ENCODE measurements at places on chromosomes 4 and X.
A peak's percentile ranks its signal among the peaks of the same experiment; 100 is the strongest.

- DNase-seq = no peak
These were observed 64.7 kb downstream of the SLC7A11 start for GRCh38 chr4:138177278-138177968.

- DNase-seq = no peak
These were observed 21.7 kb upstream of the HEPH start for GRCh38 chrX:66142351-66142750.

DNA sequence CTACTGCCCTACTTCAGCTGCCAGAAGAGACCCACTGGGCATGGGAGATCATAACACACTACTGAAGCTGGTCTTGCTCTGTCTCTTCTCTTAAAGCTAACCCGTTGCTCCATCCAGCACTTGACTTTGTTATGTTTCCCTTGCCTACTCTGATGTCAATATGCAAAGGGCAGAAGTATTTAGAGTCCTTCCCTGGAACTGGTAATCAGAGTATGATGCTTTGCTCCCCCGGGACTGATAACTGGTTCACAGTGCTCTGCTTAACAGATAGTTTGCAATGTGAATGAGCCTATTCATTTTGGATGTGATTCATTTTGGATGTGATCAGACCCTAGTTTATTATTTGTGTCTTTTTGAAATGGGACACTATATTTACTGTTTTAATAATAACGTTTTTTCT lies 12.3 kb upstream of the UCP1 start:
- no peak for DNase-seq

- DNase-seq = no peak
These were observed 88.0 kb upstream of the SLITRK2 start for GRCh38 chrX:145729635-145730034.

DNA sequence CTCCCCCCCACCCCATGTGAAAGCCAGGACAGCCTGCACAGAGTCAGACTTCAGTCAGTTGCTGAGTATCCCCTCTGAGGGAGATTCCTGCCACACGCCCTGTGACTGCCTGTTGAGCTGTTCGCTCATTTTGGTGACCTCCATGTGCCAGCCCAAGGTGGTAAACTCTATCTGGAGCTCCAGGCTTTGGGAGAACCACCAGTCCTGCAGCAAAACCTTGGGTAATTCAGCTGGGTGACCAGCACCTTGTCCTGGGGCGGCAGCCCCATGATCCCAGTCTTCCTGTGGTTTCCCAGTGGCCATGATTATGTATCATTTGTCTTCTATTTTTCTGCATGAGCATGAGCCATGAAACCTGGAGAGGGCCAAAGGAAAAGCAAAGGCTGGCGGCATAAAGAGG lies 73.4 kb downstream of the NBDY start:
- no peak for DNase-seq

DNA sequence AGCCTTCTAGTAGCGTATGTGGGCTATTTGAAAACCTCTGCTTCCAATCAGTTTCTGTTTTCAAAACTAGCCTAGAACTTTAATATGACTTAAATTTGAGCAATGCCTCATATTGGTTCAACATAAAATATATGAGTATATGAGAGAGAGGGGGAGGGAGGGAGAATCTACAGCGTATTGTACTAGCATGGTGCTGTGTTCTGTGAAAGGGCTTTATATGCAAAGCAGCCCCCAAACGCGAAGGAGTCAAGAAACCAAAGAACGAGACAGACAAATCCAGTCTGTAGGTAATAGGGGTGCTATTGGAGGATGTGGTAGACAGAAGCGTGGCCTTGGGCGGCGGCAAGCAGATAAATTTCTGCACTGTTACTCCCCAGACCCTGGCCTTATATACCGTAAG lies 784 bp upstream of the ANXA5 start:
- no peak for DNase-seq

DNA sequence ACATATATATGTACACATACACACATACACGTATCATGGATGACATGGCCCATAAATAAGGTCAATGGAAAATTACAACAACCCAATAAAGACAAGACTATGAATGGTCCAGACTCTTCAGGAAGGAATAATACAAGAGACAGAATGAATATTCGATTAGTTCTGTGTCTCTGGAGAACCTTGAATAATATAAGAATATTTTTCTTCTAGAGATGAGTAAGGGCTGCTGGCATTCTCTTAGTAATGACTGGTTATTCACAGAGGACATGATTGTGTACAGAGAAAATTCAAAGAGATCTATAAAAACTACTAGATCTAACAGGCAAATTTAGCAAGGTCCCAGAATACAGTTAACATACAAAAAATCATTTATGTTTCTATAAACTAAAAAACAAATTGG lies 23.3 kb downstream of the SPIN4 start:
- DNase-seq = no peak

- DNase-seq = no peak
These were observed 59.3 kb downstream of the FAM114A1 start for GRCh38 chr4:38926896-38927295.

- DNase-seq = no peak
These were observed 50.1 kb downstream of the RASGEF1B start for GRCh38 chr4:81421346-81422218.

- DNase-seq = no peak
These were observed 178.4 kb downstream of the TECRL start for GRCh38 chr4:64230709-64231310.

- DNase-seq = no peak
These were observed 183.7 kb downstream of the NR3C2 start for GRCh38 chr4:148258535-148258934.

- no peak for DNase-seq
These were observed 998.6 kb downstream of the RPA4 start for GRCh38 chrX:97882306-97882705.

GRCh38 chrX:15719324-15719968 lies 18.6 kb upstream of the CA5B start:
- DNase-seq = no peak

GRCh38 chr4:52290466-52290865 lies 239.4 kb downstream of the SPATA18 start:
- no peak for DNase-seq

- DNase-seq = no peak
These were observed 59.3 kb upstream of the HS3ST1 start for GRCh38 chr4:11487868-11488544.

DNA sequence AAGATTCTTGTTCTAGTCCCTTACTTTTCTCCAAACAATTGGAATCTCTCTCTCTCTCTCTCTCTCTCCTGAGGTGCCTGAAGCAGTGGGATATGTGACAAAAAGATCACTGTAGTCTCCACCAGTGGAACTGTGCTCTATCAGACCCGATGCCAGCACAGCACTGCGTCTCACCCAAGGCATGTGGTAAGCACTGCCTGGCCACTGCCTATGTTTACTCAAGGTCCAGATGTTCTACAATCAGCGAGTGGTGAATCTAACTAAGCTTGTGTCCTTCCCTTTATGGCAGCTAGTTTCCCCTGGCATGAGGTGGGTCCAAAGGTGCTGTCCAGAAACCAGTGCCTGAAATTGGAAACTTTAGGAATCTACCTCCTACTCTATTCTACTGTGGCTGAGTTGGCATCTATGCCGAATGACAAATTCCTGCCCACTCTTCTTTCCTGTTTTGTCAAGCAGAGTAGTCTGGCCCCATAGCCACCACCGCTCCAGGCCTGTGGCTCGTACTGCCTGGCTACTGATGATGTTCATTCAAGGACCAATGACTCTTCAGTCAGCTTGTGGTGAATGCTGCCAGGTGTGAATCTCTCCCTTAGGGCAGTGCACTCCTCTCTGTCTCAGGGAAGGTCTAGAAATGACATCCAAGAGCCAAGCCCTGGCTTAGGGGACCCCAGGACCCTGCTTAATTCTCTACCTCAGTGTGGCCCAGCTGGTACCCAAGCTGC lies 416.5 kb downstream of the TEX13C start:
- DNase-seq = no peak

GRCh38 chr4:165190591-165191347 lies 16.6 kb upstream of the KLHL2 start:
- DNase-seq = no peak

DNA sequence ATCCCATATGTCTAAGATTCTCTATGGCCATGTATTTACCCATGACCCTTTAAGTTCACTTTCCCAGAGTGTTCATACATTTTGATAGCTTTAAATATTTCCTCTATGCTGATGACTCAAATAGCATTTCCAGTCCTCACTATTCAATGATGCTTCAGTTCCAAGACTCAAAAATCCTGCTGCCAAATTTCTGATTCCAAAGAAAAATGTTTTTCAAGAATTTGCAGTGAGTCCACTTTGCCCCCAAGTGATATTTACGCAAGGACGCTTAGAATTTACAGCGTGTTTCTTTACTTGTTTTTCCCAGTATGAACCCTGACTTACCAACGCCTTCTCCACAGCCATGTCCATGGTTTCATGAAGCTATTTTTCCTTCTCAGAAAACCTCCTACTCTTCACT lies 127.9 kb upstream of the PCDH18 start:
- no peak for DNase-seq

DNA sequence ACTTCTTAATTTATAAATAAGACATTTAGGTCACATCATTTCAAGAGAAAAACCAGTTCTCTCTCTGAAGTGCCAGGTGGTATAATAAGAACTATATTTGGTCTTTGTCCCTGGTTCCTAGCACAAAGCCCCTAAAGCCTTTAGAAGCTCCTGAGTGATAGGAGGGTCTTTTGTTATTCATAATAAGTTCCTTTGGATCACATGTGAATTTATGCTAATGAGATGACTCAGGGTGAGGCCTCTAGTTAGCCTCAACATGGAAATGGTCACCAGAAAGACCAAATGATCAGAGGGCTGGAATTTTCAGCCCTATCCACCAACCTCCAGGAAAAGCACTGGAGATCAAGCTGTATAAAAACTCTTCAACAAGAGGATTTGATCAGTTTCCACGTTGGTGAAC lies 68.1 kb upstream of the BLTP1 start:
- no peak for DNase-seq

DNA sequence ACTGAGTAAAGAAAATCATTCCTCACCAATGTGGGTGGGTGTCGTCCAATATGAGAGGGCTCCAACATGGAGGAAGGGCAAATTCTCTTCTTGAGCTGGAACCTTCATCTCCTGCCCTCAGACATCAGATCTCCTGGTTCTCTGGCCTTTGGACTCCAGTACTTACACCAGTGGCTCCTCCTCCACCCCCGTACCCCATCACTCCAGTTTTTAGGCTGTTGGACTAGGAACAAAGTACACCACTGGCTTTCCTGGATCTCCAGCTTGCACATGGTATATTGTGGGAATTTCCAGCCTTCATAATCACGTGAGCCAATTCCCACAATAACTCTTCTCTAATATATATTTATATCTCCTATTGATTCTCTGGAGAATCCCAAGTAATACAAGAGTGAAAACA lies 196.9 kb downstream of the PDHA2 start:
- no peak for DNase-seq

- no peak for DNase-seq
These were observed 403.0 kb upstream of the HS3ST1 start for GRCh38 chr4:11831739-11832138.

DNA sequence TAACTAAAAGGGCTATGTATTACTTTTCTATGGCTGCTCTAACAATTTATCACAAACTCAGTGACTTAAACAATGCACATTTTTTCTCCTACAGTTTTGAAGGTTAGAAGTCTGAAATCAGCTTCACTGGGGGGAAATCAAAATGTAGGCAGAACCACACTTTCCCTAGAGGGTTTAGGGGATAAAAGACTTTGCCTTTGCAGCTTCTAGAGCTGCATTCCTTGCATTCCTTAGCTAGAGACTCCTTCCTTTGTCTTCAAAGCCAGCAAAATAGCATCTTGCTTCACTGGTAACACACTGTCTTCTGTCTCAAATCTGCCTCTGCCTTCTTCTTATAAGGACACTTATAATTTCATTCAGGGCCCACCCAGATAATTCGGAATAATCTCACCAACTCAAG lies 152.4 kb upstream of the SPIN4 start:
- no peak for DNase-seq

DNA sequence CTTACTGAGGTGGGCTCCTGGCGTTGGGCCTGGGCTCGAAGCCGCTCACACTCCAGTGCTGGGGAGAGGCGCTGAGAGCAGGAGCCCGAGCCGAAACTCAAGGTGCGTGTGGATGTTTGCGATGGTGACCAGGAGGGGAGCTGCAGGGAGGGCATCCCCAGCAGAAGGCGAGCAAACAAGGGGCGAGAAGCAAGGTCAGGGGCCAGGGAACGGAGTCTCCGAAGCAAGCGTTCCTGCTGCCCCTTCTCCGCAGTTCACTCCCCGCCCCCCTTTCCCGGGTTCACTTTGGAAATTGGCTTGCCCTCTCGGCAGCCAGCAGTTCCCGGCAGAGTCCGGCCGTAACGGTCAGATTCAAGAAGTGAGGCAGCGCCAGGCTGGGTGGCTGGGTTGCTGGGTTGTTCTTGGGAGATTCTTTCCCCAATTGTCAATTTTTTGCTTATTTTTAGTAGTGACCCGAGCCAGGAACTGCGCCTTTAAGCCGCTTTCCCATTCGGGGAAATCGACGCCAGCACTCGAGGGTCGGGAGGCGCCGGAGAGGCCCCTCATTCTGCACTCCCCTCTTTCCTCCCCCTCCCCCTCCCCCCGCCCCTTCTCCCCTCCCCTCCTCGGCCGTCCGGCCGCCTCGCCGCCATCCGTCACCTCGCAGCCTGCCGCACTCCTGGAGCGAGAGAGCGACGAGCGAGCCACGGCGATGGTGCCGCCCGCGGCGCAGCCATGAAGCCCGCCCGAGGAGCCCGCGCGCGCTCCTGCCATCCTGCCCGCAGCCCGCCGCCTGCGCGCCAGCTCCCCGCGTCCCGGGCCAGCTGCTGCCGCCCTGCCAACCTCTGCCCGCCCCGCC lies at the start of gene FRMPD3:
Gene FRMPD3 (plus strand): TSS at position 655 of the 838 bp plus-strand sequence. CDS start 76,937 bp downstream, outside the sequence.
- no peak for DNase-seq

- peak; percentile 72 for DNase-seq
These were observed 8.1 kb upstream of the DCTD start for GRCh38 chr4:182925298-182925757.

GRCh38 chr4:151729731-151730559 lies 30.9 kb downstream of the GATB start:
- no peak for DNase-seq

- no peak for DNase-seq
These were observed 105.9 kb downstream of the TEX13A start for GRCh38 chrX:105114554-105115130.

DNA sequence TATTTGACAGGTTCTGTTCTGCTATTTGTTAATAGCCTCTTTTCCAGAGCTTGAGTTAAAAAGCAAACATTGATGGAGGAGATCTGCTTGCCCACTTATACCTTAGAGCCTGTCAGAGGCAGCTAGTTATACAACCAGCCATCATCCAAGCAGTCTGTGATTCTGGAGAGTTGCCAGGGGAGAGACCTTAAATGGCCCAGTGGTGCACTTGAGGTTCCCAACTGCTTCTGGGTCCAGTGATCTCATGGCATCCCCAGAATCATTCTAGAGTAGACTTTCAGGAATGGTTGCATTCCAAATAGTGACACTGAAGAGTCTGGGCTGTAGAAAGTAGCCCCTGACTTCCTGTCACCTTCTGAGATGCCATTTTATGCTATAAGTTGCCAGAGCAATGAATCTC lies 160.7 kb downstream of the FHIP1A start:
- DNase-seq = no peak

- DNase-seq = peak; percentile 32
These were observed 97.3 kb upstream of the DCLK2 start for GRCh38 chr4:149980941-149981340.
